SK-MEL-5 (cell line): ENCODE measurements at places on chromosomes 1 and 21. TPM values are rescaled to one million over a fixed set of nuclear protein-coding genes. Genes with fewer than 3 reads are reported as not detected.

- no peak for DNase-seq
Measured at GRCh38 chr1:226370144-226370923, 37.6 kb downstream of the PARP1 start.

DNA sequence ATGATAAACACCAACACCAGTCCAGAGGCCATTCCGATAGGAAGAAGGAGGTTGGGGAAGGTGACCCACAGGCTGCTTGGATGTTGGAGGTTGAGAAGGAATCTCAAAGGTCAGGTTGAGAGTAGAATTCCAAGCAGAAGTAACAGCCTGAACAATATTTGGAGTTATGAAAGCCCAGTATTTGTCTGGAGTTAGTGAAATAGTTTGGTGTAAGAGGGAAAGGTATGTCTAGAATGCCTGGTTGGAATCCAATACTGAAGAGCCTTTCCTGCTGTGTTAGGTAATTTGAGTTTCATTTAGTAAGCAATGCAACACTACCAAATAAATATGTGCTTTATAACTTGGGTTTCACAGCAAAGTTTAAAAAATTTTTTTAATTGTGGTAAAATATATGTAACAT is 70.5 kb upstream of the MCOLN3 start:
- DNase-seq, result no peak

DNA sequence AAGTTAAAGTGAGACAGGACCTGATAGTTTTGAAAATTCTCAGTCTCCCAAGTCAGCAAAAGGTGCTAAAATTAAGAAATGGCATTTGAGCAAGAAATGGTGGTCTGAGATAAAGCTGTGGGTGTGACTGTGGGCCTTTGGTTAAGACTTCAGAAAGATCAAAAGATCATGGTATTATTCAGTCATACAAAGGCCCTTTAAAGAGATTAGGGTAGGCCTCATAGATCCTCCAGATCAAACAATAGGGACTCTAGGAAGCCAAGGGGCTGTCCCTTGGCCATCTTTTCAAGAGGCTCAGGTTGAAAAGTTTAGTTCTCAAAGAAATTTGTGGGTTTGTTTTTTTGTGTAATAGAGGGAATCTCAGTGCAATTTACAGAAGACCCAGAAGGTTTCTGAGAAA is 8.4 kb downstream of the HMGB4 start:
- DNase-seq, result no peak

DNA sequence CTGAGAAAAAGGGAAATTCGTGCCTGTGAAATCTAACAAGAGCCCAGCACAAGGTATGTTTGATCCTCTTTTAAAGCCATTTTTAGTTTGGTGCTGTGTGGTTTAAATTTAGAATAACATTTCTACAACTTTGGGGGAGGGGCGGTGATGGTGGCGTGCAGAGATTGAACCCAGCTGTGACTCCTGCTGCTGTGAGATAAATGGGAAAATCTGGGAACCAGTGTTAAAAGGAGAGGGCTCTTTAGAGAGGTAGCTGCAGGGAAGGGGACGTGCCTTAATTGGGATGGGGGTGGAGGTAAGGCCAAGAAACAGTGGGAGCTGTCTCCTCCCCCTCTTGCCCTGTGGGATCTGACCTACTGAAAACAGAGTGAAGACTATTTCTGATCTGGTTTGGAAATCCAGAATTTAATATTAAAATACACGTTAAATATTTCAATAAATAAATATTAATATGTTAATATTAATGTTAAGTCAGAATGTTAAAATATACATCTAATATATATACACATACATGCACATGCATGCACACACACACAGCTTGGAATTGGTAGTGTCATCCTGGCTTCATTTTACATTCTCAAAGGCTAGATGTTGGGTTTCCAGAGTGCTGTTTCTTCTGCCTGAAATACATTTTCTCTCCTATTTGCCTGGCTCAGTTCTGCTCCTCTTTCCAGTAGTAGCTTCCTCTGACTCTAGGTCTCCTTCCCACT is 30.1 kb upstream of the DNAJC6 start:
- DNase-seq, result no peak

DNA sequence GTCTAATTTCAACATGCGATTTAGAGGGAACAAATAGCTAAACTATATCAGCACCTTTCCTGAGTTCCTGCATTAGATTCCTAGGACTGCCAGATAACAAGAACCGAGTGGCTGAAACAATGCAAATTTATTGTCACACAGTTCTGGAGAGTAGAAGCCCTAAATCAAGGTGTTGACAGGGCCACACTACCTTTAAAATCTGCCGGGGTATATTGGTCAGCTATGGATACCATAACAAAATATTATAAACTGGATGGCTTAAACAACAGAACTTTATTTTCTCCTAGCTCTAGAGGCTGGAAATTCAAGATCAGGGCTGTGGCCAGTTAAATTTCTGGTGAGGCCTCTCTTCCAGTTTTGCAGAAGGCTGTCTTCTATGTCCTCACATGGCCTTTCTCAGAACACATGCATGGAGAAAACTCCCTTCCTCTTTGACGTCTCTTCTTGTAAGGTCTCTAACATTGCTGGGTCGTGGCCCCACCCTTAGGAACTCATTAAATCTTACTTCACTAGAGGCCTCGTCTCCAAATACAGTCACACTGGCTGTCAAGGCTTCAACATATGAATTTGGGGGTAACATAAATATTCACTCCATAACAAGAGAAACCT is 144.3 kb downstream of the FCRL5 start:
- DNase-seq, result no peak

The OPTC gene
- not detected in 2 replicates for total RNA-seq

The C21orf58 gene
- total RNA-seq, result 2.4 and 2.5 TPM in 2 replicates

The TNFRSF9 gene
- not detected in 2 replicates for total RNA-seq

The PIGC gene
- total RNA-seq, result 22.5 and 25.3 TPM in 2 replicates
